ENCODE measurements at places on chromosomes 5 and 9.

- no peak for DNase-seq
Observed at GRCh38 chr9:32864971-32865370, 81.6 kb downstream of the TMEM215 start.

DNA sequence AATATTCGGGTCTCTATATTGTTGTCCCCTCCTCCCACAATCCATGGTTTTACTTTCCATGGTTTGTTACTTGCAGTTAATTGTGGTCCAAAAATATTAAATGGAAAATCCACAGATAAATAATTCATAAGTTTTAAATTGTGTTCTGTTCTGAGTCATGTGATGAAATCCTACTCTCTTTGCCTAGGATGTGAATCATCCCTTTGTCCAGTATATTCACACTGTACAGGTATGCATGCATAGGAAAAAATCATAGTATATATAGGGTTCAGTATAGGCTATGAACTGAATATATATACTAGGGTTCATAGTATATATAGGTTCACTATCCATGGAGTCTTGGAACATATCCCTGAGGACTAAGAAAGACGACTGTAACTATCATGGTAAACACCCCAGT, 19.6 kb downstream of the INSYN2B start:
- DNase-seq, result no peak

DNA sequence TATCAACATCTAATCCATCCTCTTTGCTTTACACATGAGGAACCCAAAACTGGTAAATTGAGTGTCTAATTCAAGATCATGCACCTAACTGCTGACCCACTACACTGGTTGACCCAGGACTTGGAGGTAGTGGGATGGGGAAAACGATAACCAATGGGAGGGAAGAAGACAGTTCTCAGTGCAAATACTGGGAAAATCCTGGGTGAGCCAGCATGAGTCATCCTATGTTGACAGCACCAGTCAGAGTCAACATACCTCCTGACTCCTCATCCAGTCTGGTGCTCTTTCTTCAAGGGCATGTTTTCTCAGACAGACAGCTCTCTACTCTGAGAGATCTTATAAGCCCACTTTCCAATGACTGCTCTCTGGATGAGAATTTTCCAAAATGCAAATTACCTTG, 232.8 kb upstream of the PTGER4 start:
- no peak for DNase-seq

DNA sequence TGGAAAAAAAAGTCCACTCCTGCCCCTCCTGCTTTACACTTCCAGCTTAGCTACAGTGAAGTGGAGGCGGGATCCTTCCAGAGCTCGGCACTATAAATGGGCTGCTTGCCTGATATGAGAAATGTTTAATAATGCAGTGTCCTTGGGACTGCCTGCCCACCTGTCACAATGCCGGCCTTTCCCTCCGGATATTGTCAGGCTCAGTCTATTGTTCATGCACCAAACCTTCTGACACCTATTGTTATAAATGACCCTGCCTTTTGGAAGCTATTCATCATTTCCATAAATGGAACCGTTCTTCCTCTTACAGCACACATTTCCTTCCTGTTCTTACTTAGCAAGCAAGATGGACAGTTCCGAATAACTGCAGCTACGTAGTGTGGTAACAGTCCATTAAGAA, 146.3 kb downstream of the DMAC1 start:
- DNase-seq, result no peak

DNA sequence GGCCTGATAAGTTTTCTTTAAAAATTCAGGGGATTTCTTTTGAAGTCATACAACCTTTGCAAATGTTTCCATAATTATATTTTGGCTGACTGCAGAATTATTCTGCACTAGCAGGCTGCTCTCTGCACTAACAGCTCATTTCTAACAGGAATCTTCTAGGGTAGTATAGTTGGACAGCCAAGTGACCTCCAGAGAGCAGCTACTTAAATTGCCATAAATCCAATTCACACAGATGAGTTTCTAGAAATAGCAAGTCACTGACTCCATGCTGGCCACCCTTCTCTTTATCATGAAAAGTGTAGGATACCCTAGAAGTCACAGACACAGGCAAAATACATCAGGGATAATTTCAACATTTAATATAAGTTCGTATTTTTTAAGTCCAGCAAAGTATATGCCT, 110.9 kb upstream of the TARS1 start:
- DNase-seq, result no peak

GRCh38 chr9:20559231-20559890, 62.9 kb downstream of the MLLT3 start:
- no peak for DNase-seq

DNA sequence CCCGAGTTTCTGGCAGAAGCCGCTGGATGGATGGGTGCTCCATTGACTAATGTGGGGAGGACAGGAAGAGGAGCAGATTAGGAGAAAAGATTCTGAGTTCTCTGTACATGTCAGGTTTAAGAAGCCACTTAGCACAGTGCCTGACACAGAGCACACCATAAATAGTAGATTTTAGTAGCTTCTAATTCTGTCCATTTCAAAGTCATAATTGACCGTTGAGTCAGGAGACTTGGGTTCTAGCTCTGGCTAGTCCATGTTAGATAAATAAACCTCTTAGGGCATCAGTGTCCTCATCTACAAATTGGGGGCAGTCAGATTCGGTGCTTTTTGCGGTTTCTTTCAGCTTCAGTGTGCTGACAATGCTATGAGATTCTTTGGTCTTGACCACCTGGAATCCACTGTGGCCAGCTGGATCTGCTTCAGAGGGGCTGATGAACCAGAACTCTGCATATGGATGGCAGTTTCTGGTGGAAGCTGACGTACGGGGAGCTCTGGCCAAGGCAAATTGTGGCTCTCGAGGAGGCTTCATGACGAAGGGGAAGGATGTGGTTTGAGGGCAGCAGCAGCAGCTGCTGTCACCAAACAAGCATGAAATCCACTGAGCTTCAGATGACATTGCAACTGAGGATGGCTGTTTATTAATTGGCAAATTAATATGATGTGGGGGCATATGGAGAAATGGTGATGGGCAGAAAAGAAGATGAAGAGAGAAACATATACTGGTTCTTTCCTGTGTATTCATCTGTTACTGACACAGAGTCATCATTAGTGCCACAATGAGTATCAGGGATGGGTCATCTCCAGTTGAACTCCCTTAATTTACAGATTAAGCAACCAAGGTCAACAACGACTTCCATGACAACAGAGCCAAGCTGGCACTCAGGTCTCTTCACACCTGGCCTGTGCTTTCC, 134.4 kb downstream of the AOPEP start:
- peak; percentile 61 for DNase-seq

DNA sequence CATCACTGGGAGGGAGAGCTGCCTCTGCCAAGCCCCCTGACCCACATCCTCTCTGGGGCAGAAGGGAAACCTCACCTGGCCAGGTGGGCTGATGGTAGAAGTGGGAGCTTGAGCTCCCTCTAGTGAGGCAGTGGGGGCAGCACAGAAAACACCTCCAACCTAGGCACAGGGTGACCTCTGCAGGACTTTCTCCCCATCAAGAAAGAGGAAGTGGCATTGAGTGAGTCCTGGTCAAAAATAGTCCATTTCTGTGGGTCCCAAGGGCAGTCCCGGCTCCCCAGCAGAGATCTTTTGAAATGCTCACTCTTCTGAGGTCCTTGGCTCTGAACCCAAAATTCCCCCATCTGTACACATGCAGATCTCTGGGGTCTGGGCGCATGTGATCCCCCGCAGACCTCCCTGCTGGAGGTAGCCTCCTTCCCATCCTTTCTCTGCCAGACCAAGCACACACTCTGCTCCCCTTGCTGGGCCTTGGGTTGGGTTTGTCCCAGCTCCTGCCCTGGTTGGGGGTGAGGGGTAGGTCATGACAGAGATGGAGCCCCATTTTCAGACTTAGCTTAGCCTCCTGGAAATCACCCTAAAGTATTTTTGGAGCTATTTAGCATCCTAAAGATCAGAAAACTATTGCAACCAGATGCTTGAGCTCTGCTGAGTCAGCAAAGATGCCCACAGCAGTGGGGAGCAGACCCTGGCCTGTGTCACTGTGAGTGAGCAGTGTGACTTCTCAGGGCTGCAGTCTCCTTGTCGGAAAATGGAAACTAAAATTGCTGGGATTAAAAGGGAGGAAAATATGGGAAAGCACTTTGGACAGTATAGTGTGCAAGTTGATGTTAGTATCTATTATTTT, 41.6 kb upstream of the LCP2 start:
- peak; percentile 60 for DNase-seq

DNA sequence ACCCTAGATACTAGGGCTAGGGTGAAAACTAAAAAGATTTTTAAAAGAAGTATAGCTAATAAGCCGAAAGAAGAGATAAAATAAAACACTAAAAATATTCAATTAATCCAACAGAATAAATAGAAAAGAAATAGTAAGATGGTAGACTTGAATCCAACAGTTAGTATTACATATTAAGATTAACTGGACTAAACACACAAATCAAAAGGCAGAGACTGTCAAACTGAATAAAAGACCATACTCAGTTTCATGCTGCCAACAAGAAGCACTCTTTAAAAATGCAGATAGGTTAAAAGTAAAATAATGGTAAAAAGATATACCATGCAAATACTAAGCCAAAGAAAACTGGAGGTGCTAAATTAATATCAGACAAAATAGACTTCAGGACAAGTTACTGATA, 65.0 kb downstream of the TTLL11 start:
- DNase-seq, result no peak

DNA sequence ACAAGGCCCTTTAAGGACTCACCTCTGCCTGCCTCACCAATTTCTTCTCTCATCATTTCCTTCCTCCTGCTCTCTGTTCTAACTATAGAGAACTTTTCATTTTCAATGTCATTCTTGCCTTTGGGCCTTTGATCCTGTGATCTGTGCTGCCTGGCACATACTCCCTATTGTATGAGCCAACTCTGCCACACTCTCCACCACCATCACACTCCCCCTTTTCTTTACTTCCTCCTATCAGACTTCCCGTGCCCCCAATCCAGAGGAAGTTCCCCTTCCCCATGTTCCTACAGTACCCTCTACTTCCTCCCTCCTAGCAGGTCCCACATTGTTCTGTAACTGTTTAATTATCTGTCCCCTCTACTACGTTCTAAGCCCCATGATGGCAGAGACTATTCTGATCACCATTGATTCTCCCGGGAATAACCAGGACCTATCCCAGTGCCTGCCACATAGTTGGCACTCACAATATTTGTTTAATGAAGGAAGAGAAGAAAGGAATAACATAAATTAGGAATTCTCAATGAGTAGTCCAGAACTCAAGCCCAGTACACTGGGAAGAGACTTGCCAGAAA, 27.5 kb downstream of the ADAM19 start:
- no peak for DNase-seq

GRCh38 chr5:13658761-13659160, 285.7 kb downstream of the DNAH5 start:
- no peak for DNase-seq

DNA sequence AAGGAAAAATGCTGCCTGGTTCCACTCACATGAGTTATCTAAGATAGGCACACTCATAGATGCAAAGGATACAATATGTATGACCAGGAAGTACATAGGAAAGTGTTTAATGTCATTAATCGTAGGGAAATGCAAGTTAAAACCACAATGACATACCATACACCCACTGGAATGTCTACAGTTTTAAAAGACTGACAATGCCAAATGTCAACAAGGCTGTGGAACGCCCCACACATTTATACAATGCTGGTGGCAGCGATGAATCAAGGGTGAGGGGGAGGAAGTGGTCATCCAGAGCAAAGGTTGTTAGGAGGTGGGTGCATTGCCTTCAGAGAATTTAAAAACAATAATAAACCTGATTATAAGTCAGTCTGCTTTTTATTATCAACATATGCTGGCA, 437.8 kb downstream of the ARHGEF28 start:
- DNase-seq, result no peak

- DNase-seq, result no peak
Observed at GRCh38 chr5:2602451-2603271, 148.8 kb downstream of the IRX2 start.

- DNase-seq, result no peak
Observed at GRCh38 chr5:89480406-89481007, 597.5 kb upstream of the MEF2C start.

All from activated CD4-positive, alpha-beta T cell treated with anti-CD3 and anti-CD28 coated beads, Interleukin-2, amount 50 U/mL, for 1 hour (primary cell).